T1000 (cell line): ENCODE measurements at places on chromosomes 3 and 15.

GRCh38 chr3:101943029-101943428 lies 93.7 kb downstream of the NFKBIZ start:
- no peak for DNase-seq

GRCh38 chr3:182954553-182955235 lies 25.6 kb downstream of the DCUN1D1 start:
- no peak for DNase-seq

GRCh38 chr3:171195686-171196085 lies 169.2 kb upstream of the SLC2A2 start:
- no peak for DNase-seq

DNA sequence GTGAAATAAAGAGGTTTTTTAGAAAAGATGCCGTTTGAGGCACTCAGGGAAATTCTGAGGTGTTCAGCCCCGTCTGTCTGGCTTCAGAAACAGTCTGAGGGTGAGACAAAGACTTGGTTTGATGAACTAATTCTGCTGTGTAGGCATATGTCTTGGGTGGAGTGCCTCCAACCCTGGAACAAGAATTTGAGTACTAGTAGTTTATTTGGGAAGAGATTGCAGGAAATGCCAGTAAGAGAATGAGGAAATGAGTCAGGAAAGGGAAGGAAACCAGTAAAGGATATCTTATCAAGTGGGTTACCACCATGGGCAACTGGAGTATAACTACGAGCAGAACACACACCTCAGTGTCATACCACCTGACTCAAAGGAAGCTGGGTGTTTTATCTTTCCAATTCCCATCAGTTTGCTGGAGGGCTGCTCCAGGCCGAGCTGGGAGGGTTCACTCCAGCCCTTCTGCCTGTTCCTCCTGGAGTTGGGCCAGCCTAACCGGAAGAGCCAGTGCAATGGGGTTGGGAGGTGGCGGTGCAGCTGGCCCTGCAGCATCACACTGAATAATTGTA lies 75.3 kb downstream of the TGFBR2 start:
- DNase-seq, result no peak

GRCh38 chr3:54527953-54528352 lies 399.9 kb downstream of the LRTM1 start:
- no peak for DNase-seq

DNA sequence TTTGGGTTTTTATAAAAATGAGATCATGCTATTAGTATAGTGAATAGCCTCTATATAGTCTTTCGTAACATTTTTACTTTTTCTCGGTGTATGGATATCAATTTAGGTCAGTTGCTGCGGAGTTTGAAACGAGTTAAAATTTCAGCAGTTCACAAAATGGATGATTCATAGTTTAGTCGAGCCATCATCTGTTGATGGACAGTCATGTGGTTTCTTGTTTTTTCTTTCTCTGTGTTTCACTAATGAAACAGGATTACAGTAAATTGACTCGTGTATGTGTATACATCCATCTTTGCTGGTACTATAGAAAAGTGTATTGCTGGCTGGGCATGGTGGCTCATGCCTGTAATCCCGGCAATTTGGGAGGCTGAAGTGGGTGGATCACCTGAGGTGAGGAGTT lies 106.8 kb downstream of the IGF1R start:
- DNase-seq, result no peak

GRCh38 chr3:41304593-41304992 lies 105.3 kb downstream of the CTNNB1 start:
- DNase-seq, result no peak

GRCh38 chr3:24505691-24506550 lies 11.3 kb upstream of the THRB start:
- no peak for DNase-seq

DNA sequence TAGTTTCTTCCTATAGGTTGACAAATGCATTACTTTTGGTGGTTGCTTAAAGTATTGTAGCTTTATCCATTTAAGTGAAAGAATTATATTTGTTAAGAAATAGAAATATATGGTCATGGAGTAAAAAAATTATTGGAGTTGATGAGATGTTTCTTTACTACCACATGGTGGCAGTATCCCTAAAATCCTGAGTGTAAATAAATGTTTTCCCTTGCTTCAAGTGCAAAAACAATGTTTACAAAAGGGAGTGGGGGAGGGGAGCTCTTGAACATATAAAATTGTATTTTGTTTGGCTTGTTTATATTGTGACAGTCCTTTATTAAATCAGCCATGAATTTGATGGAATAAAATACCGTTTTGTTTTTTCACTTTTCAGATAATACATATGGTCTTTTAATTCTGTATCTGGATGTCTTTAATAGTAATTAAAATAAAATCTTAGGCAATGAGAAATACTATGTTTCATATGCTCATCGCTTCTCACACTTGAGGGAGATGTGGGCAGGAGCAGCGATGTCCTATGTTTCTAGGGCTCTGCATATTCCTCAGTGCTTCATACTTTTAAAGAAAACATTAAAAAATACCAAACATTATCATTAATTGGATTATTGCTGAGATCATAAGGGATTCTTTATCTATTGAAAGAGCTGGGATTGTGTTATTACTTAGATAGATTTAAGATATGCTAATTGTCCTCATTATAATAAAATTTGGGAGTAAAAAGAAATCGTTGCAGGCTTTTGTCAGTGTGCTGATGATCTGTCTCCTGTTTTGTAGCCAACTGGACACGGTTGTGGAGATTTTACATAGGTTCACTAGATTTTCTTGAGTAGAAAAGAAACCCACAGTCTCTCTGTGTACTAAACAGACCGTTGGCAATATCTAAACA lies 349.7 kb downstream of the TUSC7 start:
- no peak for DNase-seq

GRCh38 chr15:71568227-71568626 lies 242.1 kb upstream of the NR2E3 start:
- no peak for DNase-seq

DNA sequence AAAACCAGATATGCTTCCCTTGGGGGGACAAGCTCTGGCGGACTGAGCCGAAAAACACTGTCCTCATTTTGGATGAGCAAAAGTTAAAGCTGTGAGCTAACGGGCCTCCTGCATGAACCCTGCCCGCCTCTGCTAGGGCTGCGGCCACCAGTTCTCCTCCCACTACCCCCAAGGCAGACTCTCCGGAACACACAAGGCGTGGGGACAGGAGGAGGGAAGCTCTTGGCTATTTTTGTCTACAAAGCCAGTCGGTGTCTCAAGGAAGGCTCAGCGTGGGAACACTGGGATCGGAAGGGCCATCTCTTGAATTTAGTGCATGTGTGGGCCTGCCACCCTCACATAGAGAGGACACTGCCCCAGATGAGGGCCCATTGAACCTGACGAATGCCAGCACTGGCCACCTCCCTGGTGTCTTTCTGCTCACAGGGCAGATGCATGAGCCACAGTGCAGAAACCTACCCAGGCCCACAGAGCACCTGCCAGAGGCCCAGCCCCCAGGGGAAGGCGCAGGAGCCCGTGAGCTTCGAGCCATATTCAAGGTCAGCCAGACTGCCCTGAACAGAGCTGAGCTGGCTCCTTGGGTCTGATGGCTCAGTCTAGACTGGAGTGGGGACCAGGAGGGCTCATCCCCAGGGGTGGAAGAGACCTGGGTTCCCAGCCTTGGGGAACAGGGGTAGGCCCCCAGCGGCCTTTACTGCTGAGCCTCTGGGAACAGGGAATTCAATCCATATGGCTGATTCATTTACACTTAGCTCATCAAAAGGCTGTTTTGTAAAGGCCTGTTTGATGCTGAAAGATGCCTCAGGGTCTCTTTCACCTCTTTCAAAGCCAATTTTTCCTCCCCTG lies 38.3 kb downstream of the HCN4 start:
- no peak for DNase-seq

DNA sequence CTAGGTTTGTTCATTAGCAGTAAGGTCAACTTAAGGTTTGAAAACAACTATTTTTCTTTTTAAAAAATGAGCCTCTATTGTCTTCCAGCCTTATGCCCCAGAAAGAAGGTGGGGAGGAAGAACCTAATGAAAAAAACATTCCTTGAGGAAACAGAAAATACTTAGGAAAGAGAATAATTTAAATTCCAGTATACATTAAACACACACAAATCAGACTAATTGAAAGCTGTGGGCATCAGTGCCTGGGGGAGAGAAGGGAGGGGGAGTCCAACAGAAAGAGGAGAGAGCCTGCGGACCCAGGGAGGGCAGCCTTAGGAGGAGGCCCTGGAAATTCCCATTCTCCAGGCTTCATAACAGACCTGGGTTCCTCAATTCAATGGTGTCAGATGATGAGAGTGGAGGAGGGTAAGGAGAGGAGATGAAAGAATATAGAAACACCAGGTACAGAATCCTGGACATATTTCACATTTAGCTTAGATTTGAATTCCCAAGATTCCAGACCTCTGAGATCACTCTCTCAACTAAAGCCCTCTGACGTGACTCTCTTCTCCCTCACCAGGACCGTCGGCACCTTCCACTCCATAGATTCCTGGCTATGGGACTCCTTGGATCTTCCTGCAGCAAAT lies 320.5 kb upstream of the UMPS start:
- no peak for DNase-seq
